ENCODE measurements at places on chromosomes 7 and 10.
A peak's percentile ranks its signal among the peaks of the same experiment; 100 is the strongest.

DNA sequence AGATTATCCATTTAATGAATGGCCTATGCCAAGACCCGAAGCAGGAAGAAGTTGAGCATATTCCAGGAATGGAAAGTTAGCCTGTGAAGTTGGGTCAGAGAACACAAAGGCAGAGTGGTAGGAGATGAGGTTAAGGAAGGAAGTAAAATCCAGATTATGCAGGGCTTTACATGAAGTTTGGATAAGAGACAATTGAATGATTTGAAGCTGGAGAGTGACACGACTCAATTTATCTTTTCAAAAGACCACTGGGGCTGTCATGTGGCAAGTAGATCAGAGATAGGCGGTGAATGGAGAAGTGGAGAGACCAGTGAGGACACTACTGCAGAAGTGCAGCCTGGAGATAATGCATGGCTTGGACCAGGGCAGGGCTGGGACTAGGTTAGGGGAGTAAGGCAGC is 7.2 kb upstream of the CNOT4 start:
- DNase-seq, result no peak

GRCh38 chr7:68216051-68216450 is 1219.4 kb downstream of the TYW1 start:
- DNase-seq, result no peak

GRCh38 chr7:151520419-151521261 is 945 bp upstream of the RHEB start:
- DNase-seq, result no peak

- DNase-seq, result no peak
Observed at GRCh38 chr10:31051703-31052102, 20.0 kb upstream of the ZNF438 start.

GRCh38 chr7:15236952-15237351 is 324.9 kb downstream of the AGMO start:
- no peak for DNase-seq

GRCh38 chr10:124740369-124741280 is 3.6 kb downstream of the FAM53B start:
- peak; percentile 20 for DNase-seq

DNA sequence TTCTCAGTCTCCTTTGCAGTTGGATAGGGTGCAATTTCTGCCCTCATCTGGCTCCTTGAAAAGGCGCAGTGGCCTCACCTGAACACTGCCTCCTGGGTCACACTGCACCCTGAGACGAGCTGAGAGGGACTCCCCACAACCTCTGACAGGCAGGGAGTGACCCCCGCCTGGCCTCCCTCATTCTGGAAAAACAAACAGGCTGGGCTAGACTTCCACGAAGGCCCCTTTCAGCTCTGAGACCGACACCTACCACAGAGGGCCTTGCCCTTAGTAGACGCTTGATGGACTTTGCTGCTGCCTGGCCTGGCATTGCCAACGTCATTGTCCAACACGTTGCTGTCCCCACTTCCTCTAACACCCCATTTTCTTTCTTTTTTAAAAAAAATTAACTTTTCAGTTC is 8.6 kb downstream of the FAM241B start:
- no peak for DNase-seq

GRCh38 chr7:121282129-121282528 is 46.7 kb upstream of the WNT16 start:
- no peak for DNase-seq

DNA sequence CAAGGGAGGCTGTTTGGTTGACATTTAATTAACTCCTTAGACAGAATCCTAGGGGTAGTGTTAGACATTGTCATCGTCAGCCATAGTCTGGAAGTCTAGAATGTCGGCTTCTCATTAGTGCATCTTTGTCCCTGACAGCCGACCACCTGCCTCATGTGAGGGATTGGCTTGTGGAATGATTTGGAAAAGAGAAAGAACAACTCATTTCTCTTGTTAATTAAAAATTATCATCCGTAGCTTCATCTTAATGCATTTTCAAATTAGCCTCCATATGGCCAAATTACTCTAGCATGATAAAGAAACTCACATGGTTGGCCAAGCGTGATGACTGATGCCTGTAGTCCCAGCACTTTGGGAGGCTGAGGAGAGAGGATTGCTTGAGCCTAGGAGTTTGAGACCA is 97.7 kb upstream of the PARD3 start:
- no peak for DNase-seq

GRCh38 chr10:96333101-96333500 is 25.7 kb downstream of the OPALIN start:
- DNase-seq, result no peak

- DNase-seq, result no peak
Observed at GRCh38 chr10:93342921-93343320, 139.2 kb downstream of the MYOF start.

- no peak for DNase-seq
Observed at GRCh38 chr10:98264378-98265065, 3.5 kb downstream of the LOXL4 start.

DNA sequence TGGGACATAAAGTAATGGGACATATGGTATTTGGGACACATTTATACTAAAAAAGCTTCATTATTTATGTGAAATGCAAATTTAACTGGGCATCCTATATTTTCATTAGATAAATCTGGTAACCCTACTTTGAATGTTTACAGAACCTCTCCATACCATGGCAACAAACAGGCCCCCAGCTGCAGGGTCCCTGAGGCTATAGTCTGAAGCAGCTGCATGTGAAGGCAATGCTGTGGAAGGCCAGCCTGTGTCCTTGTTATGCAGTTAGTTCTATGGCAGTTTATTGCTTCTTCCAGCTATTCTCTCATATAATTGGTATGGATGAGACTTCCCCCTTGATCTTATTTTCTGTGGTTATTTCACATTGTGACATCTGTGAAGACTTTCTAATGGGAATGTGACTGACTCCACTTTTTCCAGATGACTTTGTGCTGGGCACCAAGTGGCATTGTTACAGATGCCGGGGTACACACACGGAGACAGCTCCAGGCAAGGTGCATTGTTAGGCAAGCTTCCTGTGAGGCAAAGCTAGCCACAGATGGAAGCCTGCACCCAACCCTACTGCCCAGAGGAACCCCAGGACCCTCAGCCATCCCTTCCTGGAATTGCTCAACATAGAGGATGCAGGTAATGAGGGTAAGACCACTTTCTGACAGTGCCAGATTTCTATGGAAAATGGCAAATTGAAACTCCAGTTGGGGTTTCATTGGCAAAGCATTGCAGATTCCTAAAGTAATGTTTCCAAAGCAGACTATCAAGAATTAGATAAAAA is 49.5 kb upstream of the ADAM12 start:
- no peak for DNase-seq

DNA sequence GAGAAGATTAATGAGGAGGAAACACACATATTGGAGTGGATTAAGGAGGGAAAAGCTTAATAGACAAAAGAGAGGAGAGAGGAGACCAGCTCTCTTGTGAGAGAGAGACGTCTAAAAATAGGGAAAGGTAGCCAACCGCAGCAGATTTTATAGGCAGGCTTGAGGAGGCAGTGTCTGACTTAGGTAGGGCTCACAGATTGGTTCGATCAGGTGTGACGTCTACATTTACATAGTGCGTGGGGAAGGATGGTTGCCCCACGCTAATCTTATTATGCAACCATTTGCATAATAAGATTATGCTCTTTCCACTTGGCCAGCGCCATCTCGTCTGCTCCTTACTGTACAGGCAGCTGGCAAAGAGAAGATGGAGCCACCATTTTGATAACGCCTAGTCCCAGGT is 122.0 kb downstream of the MARCHF5 start:
- no peak for DNase-seq

DNA sequence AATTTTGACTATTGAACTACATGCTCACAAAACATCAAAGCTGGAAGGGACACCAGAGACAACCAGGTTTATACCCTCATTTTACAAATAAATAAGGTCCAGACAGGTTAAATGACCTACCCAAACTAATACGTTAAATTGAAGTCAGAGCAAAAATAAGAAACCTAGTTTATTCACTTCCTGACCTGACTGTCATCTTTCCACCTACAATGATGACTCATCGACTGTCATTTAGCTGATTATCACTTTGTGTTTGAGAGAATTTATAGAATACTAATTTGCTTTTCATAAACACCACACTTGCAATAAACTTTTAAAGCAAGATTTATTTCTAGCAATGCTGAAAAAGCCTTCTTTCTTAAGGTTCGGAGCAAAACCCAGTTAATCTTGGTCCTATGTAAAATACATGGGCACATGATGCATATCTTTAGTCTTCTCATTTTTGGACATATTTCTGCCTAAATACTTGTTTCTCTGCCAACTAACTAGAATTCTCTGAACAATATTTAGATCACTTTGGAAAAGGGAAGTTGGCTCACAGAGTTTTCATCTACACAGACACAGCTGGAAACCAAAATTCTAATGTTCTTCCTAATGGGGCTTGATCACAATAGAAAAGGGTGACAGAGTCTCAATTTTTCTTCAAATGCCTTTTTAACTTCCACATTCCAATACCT is 16.7 kb upstream of the LRRN3 start:
- no peak for DNase-seq

DNA sequence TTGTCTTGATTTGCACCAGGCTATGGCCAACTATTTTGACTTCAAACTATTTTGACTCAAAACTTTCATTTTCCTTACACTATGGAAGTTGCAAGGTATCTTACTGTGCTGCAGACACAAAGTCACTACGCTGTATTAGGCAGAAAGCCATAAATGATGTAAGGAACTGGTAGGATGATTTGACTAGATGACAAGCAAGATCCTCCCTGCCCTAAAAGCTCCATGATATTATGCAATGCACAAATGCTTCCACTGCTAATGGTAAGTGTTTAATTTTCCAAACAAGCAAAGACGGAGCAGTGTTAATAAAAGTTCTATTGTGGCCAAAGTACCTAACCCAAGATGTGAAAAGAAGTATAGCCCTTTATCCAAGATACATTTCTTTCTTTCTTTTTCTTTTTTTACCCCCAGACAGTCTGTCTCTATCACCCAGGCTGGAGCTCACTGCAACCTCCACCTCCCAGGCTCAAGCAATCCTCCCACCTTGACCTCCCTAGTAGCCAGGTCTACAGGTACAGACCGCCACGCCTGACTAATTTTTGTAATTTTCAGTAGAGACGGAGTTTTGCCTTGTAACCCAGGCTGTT is 98.2 kb downstream of the ANK3 start:
- DNase-seq, result no peak

GRCh38 chr10:22339761-22340328 is 5.5 kb upstream of the SPAG6 start:
- peak; percentile 90 for DNase-seq

All from SK-MEL-5 (cell line).